ENCODE measurements at places on chromosomes 16 and 17.

DNA sequence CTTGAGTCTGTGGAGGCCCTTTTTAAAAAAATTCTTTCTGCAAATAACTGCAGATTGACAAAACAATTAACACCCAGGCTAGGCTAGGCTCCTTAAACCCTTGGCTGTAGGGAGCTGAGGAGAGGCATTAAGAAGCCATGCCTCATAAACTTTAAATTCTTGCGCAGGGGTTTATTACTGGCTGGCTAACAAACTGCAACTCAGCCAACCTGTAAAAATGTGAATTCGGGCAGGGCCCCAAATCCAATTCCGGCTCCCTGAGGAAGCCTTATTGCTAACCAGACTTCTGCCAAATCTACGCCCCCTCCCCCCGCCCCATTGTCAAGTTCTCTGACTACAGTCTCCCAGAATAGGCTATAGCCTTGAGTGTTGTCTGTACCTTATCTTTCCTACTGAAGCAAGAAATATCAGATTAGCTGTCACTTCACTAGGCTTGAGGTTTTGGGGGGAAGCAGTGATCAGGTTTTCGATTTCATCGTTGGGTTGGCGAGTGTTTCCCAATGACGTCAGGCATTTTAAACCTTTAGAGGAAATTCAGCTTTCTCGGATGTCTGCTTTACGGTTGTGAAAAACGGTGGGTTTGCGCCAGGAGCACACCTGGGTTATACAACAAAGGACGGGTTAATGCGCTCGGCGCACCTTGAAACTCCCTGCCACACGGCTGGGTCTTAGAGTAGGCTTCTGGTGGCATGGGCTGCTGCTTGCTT is 2.0 kb downstream of the CDH3 start:
- DNase-seq, result no peak

- DNase-seq, result no peak
These were observed 17.3 kb upstream of the TBKBP1 start for GRCh38 chr17:47676510-47677165.

- no peak for DNase-seq
These were observed 16.7 kb downstream of the SLC6A4 start for GRCh38 chr17:30218799-30219198.

GRCh38 chr16:85187002-85187401 is 74.7 kb upstream of the CIBAR2 start:
- no peak for DNase-seq

DNA sequence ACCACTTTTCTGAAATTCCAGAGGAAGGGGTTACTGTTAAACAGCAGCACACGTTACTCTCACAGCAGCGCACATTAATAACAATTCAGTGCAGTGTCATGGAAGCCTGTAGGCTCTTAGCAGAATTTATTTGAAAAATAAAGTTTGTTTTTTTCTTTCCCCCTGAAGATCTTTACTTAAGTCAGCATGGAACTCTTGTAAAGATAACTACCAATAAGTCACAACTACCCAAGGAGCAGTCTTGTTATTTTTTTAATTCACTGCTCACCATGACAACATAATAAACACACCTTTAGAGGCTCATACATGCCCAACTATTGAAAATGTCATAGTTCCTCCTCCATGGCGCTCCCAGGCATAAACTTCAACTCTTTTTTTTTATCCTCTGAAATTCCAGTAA is 31.8 kb upstream of the PSMD7 start:
- DNase-seq, result no peak

DNA sequence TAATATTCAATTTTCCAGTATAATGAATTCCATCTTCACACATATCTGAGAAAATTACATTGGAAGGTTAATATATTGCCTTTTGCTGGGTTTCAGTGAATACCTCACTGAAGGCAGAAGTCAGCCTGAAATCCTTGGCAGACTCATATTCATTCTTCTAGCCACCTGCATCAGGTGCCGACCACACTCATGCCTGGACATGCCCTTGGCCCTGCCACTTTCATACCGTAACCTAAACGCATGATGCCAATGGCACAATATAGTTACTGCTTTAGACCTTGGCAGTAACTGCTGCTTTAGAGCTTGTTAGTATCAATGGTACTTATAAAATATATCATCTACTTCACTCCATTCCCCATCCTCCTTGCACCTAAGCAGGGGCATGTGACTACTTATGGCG is 817.6 kb upstream of the CDH8 start:
- DNase-seq, result no peak
